OCI-LY7 (cell line): ENCODE measurements at places on chromosomes 7 and 10. TPM values are rescaled to one million over a fixed set of nuclear protein-coding genes. Genes with fewer than 3 reads are reported as not detected.

ACSM6 gene
- not detected in 2 replicates for total RNA-seq

CHST3 gene
- not detected in 2 replicates for total RNA-seq

FBXW4 gene
- total RNA-seq = 54.2 and 60.9 TPM in 2 replicates

TMEM184A gene
- not detected in 2 replicates for total RNA-seq

INHBA gene
- total RNA-seq = not detected in 2 replicates

KLLN gene
- 5.1 and 5.5 TPM in 2 replicates for total RNA-seq

CLDN3 gene
- not detected in 2 replicates for total RNA-seq

SRGN gene
- total RNA-seq = 5.8 and 9.1 TPM in 2 replicates

SP8 gene
- not detected in 2 replicates for total RNA-seq

DGKB gene
- total RNA-seq = not detected in 2 replicates

NMT2 gene
- 0.72 and 1.0 TPM in 2 replicates for total RNA-seq

LIPM gene
- not detected in 2 replicates for total RNA-seq
